T47D (cell line): ENCODE measurements at places on chromosomes 13 and 19.

DNA sequence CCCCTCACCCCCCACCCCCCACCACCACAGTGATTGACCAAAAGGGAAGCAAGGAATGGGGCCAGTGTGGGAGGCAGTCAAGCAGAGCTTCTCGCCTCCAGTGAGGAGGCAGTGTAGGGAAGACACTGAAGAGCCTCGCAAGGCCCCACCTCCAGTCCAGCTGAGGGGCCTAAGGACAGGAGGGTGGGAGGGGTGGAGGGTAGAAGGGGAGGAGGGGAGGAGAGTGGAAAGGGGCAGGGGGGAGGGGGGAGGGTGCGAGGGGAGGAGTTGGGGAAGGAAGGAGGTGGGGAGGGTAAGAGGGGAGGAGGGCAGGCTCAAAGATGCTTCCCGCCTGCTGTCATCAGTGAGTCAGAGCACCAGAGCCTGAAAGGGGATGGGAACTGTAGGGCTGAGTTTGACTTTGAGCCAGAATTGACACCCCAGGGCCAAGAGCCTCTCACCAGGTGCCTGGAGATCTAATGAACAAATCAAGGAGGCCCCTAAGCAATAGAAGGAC, 786.2 kb downstream of the UQCRFS1 start:
- no peak for DNase-seq

GRCh38 chr19:13234518-13234917, 84.3 kb downstream of the IER2 start:
- DNase-seq: no peak

- DNase-seq: no peak
These were observed 140.6 kb upstream of the STARD13 start for GRCh38 chr13:33426131-33426530.

DNA sequence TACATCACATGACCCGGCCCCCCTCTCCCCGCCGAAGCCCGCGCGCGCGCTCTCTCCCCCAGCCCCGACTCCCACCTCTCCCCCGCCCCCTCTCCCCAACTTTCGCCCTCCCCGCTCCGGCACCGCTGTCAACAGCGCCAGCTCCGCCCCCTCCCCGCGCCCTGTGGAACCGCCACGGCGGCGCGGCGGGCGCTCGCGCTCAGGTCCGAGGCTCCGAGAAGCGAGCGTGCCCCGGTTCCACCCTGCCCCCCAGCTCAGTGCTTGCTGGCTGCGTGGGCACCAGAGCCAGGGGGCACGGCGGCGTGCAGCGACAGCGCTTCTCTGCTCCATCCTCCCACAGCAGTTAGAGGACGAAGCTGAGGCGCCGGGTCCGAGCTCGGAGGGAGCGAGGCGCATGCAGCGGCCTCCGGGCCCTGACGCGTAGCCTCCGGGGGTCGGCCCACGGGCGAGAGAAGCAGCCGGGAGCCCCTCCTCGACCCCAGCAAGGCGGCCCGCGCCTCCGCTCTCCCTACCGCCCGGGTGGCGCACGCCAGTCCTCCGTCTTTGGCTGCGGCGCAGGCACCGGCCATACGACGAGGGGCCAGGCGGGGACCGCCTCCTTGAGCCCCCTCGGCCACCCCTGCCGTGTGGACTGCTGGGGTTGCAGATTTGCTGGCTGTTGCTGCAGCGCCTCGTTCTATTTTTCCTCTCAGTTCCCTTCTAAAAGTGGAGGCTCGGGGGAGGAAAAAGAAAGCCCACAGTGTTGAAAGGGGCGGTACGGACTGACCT, 109.5 kb downstream of the KCNRG start:
- no peak for DNase-seq

DNA sequence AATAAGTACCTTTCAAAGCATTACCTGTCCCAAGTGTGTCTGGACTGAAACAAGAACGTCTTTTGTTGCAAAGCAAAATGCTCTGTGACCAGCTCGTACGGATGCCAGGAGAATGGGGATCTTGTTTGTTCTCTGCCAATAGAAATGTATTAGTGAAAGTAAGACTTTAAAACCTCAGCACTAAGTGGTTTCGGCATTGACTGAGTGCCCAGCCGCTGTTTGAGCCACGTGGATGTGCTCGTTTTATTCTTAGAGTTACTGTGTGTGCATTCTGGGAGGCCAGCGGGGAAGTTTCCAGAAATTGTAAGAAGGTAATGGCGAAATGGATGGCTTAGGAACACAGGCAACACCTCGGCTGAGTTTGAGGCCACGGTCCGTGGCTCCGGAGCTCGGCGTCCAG, 117.1 kb upstream of the USP29 start:
- no peak for DNase-seq

- DNase-seq: no peak
These were observed 9.8 kb upstream of the SIGLEC12 start for GRCh38 chr19:51511353-51511752.

GRCh38 chr19:6590827-6591319, at the start of gene CD70:
Gene CD70, minus strand, starts transcription at chr19:6591150. Its CDS starts 148 bp downstream, at chr19:6591002.
- DNase-seq: peak; percentile 35

GRCh38 chr19:45542234-45542668, 35.0 kb downstream of the VASP start:
- DNase-seq: no peak

- no peak for DNase-seq
These were observed 100.9 kb downstream of the NDFIP2 start for GRCh38 chr13:79581870-79582315.
